ENCODE measurements at places on chromosomes 7 and 10. TPM values are rescaled to one million over a fixed set of nuclear protein-coding genes. Genes with fewer than 3 reads are reported as not detected.

DNA sequence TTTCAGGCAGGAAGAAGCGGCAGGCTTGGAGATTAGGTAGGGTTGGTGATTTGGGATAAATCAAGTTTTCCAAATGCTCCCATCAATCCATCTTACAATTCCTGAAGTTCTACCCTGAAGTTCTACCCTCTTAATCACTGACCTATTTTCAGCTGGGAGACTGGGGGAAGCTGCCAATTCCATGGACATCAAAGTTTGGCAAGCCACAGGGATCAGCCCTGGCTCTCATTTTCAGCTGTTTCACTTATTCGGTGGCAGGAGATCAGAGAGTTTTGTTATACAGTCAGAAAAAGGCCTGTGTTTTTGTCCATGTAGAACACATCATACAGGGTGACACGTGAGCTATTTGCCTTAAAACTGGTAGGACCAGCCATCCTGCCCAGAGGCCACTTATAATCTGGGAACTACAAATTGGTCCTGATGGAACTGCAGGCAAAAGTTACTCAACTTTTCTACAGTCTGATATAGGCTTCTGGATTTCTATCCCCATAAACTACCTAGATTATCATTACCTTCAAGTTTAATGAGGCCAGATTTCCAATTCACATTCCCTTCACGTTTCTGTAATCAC, 112.9 kb upstream of the ZNF746 start:
- DNase-seq: no peak

- no peak for DNase-seq
Observed at GRCh38 chr10:30751678-30752331, 122.3 kb upstream of the LYZL2 start.

The RAB19 gene
- not detected for total RNA-seq

The SLC18A3 gene
- not detected for total RNA-seq

GRCh38 chr7:30778255-30779025, 7.2 kb downstream of the MINDY4 start:
- DNase-seq: no peak

- no peak for DNase-seq
Observed at GRCh38 chr10:89162596-89162995, 44.5 kb downstream of the CH25H start.

DNA sequence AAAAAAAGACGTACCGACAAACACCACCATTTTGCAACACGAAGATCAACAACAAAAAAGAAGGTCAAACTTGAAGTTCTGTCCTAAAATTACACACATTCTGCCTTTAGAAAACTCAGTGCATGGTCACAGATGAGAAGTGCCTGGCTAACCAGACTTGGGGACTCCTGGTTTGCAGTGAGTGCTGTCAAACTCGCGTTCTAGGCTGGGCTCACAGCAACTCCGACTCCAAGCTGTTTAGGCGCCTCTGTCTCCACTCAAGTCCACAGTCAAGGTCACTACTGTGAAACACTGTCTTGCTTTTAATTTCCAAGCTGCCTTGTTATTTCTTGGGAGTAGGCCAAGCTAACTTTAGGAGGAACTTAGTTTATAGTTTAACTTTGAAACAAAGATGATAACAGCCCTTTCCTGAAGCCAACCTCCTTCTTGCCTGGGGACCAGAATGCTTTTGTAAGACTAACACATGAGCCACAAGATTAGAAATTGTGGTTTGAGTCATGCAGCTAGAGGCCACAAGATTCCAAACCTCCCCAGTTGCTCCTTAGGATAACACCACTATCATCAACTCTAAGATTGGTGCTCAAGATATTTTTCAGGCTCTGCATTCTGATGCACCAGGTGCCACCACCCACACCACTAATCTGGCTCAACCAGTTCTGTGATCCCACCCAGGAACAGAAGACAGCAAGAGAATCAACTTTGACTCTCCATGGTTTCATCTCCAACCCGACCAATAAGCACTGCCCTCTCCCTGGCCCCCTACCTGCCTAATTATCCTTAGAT, 1.1 kb upstream of the DNAAF5 start:
- peak; percentile 98 for DNase-seq

DNA sequence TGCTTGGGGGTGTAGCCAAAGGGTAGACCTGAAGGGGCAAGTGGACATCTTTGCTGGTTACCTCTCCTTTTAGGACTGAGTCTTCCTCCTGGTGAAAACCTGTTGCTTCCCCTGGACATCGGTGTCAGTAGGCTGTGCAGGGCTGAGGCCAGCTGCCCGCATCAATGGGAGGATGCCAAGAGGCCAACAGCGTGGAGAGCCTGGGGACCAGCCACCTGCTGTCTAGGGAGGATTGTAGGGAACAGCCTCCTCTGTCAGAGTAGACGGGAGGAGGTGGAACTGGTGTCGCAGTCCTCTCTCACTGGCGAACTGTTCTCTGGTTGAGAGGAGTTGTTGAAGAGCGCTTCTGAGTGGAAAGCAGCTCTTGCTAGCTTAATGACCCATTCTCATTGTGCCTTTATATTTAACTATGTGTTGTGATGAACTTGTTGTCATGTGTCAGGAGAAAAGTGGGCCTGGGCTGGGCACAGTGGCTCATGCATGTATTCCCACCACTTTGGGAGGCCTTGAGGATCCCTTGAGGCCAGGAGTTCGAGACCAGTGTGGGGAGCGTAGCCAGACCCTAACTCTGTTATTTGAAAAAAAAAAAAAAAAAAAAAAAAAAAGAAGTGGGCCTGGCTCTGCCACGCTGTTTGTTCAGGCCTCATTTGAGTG, 1.8 kb downstream of the SUFU start:
- DNase-seq: no peak

The MRLN gene
- not detected for total RNA-seq

DNA sequence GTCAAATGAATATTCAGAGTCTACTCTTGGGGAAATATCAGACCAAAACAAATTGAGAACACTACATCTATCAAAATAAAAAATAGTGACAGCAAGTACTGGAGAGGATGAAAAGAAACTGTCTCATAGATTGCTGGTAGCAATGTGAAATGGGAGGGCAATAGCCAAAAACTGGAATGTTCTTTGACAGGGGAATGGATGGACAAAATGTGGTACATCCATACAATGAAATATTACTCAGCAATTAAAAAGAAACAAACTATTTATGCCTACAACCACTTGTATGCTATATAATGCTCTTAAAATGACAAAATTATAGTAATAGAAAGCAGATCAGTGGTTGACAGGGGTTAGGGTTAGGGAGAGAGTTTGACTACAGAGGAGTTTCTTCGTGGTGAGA, 46.0 kb downstream of the CYP51A1 start:
- DNase-seq: no peak

DNA sequence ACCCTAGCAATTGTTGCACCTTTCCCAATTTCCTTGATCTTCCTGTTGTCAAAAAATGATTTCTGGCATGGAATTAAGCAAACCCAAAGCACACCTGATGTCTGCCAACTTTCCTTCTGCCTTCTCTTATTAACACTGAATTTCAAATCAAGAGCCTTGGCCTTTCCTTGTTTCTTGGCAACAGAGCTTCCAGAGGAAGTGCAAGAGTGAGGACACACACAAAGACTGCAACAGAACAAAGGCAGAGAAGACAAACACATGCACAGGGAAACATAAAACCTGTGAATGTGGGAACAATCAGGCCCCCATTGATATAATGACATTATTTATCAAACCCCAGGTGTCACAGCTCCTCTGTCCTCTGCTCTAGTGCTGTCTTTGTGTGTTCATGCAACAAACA, 73.0 kb upstream of the IL6 start:
- no peak for DNase-seq

The SSC4D gene
- 1.6 TPM for total RNA-seq

The HOXA6 gene
- total RNA-seq: 0.70 TPM

DNA sequence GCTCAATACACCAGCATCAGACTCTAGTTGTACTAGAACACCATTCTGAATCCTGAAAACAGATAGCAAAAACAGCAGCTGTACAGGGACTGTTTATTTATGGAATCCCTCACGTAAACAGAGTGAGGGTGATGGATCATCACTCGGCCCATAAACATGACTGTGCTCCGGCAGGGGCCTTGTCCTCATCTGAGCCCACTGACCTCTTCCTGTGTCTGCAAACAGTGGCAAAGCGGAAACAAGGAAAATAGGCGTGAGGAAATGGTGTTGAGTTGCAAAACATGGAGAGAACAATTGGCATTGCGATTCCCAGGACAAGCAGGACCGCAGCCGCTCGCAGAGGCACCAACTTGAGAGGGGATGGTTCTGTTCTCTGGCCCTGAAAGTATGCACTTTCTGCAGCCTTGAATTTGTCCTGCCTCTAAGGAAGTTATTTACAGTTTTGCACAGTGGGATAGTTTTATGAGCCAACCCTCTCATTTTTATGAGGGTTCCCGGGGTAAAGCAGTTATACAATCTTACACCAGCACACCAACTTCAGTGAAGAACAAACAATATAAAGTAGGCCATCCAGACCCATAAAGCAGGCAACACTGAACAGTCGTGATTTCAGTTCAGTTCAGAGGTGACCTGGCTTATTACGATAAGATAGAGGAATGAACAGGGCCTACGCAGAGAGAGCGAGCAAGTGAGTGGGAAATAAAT, 248.0 kb upstream of the FZD8 start:
- DNase-seq: peak; percentile 12

GRCh38 chr7:24659505-24659904, 86.3 kb downstream of the PALS2 start:
- DNase-seq: no peak

- DNase-seq: no peak
Observed at GRCh38 chr10:48210966-48211365, 63.5 kb downstream of the FRMPD2 start.

DNA sequence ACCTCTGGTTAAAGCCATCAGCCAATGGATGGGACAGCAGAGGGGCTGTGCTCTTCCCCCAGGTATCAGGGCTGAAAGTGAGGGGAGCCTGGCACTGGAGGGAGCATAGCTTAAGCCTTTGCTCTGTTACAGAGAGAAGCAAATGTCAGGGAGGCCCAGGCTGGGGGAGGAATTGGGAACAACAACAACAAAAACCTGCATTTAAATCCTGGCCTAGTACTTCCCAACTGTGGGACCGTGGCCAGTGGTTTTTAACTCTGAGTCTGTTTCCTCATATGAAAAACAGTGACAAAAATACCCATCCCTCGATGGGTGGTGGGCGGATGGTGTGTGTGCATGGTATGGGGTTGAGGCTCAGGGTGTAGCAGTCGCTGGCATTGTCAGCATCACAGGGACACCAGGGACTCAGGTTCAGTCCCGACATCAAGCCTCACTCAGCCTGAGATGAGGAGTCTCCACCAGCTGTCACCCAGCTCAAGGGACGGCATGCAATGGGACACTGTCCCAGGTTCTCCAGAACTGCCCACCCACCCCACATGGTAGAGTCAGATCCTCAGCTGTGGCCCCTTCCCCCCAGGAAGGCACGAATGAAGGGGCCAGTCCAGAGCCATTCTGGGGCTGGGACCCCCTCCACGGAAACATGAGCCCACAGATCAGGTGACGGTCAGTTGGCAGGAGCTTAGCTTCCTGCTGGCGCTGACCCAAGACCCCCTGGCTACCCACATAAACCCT, 74.5 kb downstream of the AFAP1L2 start:
- DNase-seq: no peak

The PRRT4 gene
- total RNA-seq: 0.21 TPM

GRCh38 chr7:78020874-78021249, 222.3 kb downstream of the PHTF2 start:
- no peak for DNase-seq

The ASIC3 gene
- total RNA-seq: not detected
